ENCODE measurements at places on chromosomes 7 and 10. TPM values are rescaled to one million over a fixed set of nuclear protein-coding genes. Genes with fewer than 3 reads are reported as not detected.

The HOXA5 gene
- 5.1 TPM for total RNA-seq

- no peak for DNase-seq
Measured at GRCh38 chr10:63064706-63065105, 68.4 kb upstream of the NRBF2 start.

The PCLO gene
- total RNA-seq, result 4.4 TPM

The PPP1R9A gene
- total RNA-seq, result 1.0 TPM

- no peak for DNase-seq
Measured at GRCh38 chr10:98458809-98459784, 12.4 kb upstream of the HPS1 start.

GRCh38 chr10:77798940-77799339 is 127.6 kb downstream of the DLG5 start:
- DNase-seq, result no peak

DNA sequence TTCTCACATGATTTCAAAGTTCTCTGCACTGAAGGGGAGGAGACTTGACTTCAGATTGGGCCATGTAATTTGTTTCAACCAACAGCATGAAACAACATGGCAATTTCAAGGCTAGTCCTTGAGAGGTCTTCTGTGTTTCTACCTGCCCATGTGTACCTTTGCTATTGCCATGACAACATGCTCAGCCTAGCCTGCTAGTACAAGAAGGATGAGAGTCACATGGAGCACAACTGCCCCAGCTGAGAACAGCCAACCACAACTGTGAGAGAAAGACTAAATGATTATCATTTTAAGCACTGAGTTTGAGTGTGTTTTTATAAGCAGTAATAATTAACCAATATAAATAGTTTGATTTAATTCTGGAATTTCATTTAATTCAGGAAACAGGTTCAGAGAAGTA is 41.9 kb downstream of the ANKMY2 start:
- no peak for DNase-seq

DNA sequence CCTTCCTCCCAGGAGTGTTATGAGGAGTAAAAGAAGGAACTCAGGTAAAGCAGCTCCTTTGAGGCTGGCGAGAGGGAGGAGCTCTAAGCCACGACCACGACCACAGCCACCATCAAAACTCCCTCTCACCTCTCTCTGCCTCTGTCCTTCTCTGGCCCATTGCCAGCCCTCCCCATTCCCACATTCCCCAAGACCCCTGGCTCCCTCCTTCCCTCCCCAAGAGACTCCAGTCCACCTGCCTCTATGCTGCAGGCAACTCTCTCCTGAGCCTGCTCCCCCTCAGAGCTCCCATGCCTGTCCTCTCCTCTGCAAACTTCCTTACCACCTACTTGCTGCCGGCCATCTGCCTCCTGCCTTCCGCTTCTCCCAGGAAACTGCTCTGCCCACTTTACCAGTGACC is 9.5 kb downstream of the SLIT1 start:
- DNase-seq, result no peak

The CHST12 gene
- 26.1 TPM for total RNA-seq

DNA sequence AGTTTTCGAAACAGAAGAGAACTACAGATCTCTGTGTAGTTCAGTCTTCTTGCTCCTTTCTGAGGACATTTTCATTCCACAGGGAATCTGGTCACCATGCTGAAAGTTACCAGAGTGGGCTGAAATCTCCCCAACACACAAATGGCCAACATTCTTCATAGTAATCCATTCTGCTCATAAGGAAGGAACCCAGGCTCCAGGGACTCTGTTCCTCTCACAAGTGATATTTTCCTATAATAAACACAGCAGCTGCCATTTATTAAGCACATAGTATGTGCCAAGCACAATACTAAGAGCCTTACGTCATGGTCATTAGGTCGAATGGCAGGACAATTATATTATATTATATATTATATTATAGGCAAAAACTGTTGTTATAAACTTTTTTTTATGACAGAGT is 109.8 kb downstream of the RAB11FIP2 start:
- DNase-seq, result no peak
